Activated effector memory CD4-positive, alpha-beta T cell treated with Interleukin-2 at 50 U/mL for 16 hours (primary cell): ENCODE measurements at places on chromosomes 12 and 14.

DNA sequence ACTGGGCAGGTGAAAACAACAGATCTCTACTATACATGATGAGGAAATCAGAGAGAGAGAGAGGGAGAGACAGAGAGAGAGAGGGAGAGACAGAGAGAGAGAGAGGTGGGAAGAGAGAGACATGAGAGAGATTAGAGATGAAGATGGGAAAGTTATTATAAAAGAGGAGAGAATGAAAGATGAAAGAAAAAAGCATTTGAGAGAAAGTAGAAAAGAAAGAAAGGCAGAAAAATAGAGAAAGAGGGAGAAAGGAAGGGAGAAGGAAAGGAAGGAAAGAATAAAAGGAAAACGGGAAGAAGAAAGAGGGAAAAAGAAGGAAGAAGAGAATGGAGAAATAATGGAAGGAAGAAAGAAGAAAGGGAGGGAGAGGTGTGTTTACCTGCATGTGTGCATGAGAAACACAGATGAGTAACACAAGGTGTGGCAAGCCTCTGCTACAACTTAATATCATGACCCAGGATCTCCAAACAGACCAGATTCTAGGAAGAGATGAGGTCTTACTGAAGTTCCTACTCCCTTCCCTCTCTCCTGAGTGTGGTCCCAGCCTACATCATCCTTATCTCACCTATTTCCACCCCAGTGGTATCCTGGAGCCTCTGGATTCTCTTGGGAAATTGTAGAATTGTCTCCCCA, 176.3 kb downstream of the C12orf75 start:
- DNase-seq: no peak

DNA sequence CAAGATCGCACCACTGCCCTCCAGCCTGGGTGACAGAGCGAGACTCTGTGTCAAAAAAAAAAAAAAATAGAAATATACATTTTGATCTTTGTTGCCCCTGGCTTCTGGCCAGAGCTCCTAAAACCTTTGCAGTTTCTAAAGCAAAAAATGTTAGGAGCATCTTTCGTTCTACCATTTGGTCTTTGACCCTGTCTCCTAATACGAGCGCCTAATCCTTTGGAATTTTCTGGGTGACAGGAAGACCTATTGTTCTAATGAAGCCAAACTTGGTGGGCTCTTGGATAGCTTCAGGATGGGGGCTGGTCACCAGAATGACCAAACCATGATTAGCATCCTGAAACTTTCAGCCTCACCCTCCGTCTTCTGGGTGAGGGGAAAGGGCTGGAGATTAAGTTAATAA, 32.3 kb upstream of the CLIP1 start:
- no peak for DNase-seq

DNA sequence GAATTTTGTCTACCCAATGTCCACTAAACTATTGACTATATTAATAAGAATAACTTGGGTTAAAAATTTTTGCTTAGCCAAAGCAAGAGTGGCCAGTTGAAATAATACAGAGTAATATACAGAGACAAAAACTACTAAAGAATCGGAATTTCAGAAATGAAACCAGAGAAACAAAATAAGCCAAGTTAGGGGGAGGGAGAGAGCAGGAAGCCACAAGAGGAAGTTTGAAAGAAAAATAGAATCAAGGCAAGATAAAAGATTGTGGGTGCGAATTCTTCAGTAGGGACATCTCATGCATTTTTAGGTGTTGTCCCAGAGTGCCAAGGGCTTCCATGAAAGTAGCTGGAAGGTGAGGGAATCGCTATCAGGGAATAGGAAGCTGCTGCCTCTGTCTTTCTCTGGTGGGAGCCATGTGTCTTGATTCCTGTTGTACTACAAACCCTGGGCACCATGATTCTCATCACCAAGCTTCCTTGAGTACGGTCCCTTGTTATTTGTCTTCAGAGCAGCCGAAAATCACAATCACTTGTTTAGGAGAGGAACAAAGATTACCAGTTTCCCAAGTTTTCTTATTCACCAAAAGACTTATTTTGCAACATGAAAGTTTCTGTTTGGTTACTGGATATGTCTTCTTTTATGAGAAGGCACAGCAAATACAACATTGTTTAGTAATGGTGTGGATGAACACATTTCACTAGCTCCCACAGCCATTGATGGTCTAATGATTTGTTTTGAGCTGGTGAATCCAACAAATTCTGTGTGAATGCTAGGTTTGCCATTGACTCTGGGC, 16.7 kb downstream of the NEUROD4 start:
- DNase-seq: no peak

DNA sequence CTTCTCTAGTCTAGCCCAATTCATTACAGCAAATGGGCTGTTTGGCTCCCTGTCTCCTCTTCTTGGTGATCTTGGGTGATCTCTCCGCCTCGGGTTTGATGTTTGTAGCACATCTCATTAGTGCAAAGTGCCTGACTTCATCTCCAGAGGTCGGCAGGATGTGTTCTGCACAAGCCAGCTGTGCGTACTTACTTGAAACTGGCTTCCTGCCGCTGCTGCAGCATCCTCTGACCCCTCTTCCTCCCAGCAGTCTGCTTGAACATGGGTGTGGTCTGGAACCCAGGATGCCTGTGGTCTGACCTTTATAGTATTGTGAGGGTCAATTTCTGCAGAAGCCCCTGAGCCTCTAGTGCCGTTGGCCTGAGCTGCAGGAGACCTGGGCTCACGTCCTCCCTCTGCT, 99.2 kb downstream of the BEGAIN start:
- no peak for DNase-seq

DNA sequence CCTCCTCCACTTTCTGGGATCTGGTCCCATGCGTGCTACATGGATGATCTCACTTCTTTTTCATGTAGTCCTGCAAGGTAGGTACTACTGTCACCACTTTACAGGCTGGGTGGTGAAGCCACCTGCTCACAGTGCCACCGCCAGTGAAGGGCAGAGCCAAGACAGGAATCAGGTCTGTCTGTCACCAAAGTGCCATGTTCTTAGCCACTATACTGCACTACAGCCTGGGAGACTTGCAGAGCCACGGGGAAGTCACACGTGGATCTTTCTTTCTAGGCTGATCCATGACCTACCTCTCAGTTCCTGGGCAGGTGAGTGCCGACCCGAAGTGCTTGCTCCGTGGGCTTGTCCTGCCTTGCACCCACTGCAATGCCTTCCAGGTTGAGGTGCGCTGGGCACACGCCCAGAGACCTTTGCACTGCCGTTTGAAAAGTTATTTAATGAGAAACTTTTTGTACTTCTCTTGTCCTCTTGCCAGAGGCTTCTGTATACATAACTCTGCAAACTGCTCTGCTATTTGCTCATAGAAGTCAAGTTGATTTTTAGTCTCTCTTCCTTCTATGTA, 19.7 kb upstream of the CLMN start:
- no peak for DNase-seq

GRCh38 chr14:45810152-45810872, 557.3 kb upstream of the MIS18BP1 start:
- DNase-seq: no peak

DNA sequence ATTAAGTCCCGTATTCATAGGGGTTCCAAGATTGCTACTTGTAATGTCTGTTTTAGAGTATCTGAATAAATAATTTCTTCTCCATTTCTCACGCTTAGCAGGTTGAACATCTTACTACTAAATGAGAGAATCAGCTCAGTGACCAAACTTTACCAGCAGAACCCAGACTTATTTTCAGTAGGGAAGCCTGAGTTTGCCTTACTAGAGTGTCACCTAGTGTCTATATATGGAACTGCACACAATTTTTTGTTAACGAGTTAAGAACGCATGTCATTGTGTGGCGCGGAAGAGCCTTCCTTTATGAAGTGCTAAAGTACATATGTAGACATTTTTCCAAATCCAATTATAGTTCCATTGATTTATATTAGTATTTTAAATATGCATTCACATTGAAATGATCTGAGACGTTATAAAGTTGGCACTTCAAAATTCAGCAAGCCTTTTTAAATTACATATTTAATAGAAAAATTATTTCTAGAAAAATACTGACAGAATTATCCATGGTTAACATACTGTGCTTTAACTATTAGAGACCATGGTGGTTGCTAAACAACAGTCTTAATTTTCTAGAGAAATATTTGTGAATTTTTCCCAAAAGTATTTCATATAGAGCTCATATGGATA, 88.3 kb downstream of the RPS29 start:
- DNase-seq: no peak

- no peak for DNase-seq
Measured at GRCh38 chr12:48292040-48292439, 58.7 kb downstream of the ZNF641 start.

DNA sequence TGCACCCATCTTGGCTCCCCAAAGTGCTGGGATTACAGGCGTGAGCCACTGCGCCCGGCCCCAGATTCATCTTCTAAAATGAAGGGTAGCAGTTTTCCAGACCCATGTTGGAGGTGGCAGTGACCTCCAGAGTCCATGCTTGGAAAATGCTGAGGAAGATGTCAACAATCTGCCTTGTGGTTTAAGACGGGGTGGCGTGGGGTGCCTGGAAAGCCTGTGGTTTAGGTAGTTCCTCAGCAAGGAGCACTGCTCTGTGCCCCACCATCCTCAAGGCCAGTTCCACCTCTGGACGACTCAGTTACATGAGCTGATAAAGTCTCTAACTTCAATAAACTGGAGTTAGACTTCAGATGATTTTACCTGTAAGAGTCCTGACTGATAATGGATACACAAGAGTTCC, 48.6 kb downstream of the DRAM1 start:
- no peak for DNase-seq

- no peak for DNase-seq
Measured at GRCh38 chr12:105343836-105344235, 13.3 kb downstream of the C12orf75 start.

DNA sequence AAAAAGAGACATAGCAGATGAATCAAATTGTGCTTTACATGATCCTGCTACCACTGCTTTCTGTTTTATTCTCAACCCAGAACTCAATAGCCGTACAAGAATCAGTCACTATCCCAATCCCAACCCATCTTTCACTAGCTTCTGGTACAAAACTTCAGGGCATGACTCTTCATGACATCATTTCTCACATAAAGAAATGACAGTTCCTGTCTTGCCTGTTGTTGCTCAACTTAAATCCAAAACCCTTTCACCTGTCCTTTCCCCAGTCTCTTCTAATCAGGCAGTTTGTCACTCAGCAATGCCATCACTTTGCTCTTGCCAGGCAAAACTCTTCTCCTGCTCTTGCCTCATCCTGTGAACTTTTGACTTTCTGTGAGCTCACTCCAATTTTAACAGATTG, 962.8 kb downstream of the GALC start:
- no peak for DNase-seq

DNA sequence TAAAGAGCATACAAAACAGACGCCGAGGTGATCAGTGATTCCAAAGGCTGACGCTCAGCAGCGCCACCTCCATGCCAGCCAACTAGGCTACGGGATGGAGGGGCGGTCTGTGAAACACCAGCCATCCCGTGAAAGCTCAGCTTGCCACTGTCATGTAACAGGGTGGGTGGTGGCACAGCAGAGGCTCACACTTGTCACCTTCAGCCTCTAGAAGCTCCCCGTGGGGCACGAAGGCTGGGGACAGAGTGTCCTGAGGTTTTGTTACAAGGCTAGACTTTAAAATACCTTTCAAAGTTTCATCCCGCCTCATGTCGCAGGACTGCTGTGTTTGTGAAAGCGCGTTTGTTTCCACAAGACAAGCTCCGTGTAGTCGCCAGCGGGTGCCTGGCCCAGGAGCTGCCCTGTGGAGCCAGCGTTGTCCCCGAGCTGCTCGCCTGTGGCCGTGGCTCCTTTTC, 20.7 kb downstream of the XRCC3 start:
- DNase-seq: no peak

DNA sequence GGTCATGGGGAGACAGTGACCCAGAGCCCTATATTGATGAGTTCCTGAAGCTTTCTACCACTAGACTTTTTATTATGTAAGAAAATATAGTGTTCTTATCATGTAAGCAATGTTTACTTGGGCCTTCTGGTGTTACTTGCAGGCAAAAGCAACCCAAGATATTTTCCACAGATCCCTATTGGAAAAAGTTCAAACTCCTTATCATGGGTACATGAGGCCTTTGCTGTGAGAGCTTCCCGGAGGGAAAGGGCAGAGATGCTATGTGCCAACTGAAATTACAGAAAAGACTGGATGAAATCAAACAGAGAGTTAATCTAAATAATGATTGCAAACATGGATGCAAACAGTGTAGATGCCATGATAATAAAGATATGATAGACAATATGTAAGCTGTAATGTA, 361.5 kb downstream of the FUT8 start:
- DNase-seq: no peak

DNA sequence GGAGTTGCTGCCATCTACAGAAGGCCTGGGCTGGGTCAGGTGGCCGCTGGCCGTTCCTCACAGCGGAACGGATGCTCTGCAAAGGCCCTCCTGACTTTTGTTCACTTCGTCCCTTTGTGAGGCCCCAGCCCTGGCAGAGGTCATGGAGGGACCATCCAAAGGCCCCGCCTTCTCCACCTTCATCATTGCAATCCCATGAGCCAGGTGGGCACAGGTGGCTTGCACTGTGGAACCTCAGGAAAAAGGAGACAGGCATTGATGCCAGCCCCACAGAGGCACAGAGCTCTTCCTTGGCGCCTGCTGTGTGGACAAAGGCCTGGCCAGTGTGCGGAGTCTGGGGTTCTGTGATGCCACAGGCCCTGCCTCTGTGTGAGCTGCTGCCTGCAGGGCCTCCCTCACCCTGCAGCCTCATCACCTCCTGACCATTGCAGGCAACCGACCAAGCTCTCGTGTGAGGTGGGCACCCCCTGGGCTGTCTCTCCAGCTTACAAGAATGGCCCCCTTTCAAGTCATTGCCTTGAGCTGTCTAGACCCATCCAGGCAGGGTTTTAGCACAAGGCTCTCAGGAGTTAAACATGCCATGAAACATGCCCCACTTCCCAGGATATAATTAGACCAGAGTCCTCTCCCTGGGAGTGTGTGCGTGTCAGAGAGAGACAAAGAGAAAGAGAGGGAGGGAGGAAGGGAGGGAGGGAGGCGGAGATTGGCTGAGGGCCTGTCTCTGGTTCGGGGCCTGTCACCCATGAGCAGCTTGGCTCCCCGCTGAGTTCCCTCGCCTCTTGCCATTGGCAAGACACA, 19.3 kb downstream of the NFKBIA start:
- DNase-seq: no peak

- DNase-seq: no peak
Measured at GRCh38 chr12:13127444-13127843, 24.0 kb upstream of the GSG1 start.

GRCh38 chr14:21543963-21544362, 17.8 kb upstream of the SALL2 start:
- no peak for DNase-seq

GRCh38 chr12:117188961-117189724, 1.1 kb downstream of the FBXO21 start:
- DNase-seq: no peak

GRCh38 chr12:118325081-118325480, 47.6 kb downstream of the TAOK3 start:
- no peak for DNase-seq

- DNase-seq: no peak
Measured at GRCh38 chr12:123092866-123093265, 58.0 kb downstream of the PITPNM2 start.

- no peak for DNase-seq
Measured at GRCh38 chr12:121717041-121717699, 4.6 kb downstream of the TMEM120B start.

DNA sequence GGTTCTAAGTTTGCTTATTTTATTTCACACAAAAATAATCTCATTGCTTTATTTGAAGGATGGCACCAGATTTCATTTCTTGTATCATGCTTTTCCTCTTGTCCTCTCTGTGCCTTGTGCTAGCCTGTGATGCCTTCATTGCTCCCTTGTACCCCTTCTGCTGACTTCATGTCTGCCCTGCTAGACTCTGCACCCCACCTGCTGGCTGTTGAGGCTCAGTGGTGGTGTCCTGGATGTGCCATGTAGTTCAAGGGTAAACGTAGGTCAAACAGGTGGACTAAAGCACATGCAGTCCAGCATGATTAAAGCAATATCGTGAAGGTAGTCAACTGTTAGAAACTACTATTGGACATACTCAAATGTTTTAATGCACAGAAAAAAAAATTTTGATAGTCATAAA, 21.6 kb downstream of the MRPS35 start:
- DNase-seq: no peak
